Activated T-cell treated with anti-CD3 and anti-CD28 coated beads, Interleukin-2, amount 50 U/mL, for 24 hours (primary cell): ENCODE measurements at places on chromosomes 3 and 15.

- no peak for DNase-seq
These were observed 74.8 kb upstream of the POMGNT2 start for GRCh38 chr3:43180694-43181093.

- no peak for DNase-seq
These were observed 67.4 kb downstream of the SNRPN start for GRCh38 chr15:25022233-25022632.

- no peak for DNase-seq
These were observed 86.1 kb downstream of the LIPC start for GRCh38 chr15:58517682-58518525.

DNA sequence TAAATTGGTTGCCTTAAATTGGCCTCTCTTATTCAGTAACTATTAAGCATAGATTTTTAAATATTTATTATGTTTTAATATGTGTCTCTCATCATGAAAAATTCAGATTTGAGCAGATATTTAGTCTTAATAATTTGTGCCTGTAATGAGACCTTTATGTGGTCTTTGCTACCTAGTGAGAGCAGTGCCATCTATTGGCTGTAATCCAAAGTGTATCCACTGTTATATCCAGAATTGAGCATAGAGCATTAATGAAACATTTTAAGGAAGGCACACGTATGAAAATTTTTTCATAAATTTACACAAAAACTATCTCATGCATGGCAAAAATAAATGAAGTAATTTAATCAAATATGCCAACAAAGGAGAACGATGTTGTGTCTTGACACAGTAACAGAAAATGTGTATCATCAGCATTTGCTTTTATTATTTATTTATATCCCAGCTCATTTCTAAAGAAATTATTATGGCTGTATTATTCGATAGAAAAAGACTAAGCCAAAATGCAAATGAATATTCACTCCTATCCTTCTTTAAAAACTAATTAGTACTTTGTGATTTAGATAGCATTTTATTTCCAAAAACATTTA lies 203.5 kb downstream of the RSRC1 start:
- DNase-seq, result no peak

DNA sequence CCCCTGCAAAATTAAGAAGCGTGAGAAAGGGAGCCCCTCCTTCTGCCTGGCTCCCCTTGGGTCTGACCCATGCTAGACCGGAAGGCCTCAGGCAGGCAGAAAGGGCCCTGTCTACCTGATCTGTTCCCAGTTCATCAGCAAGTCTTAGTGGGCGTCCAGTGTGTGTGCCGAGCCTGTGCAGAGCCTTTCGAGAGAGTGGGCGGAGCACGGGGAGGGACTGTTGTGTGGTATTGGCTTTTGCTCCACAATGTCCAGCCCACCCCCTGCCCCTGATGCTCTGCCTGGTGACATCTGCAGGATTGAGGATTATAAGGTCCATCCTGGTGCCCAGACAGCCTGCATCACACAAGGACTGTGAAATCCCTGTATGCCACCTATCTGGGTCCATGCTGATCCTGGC lies 82.9 kb downstream of the CHDH start:
- no peak for DNase-seq

- DNase-seq, result no peak
These were observed 171.4 kb downstream of the CNTN3 start for GRCh38 chr3:74443102-74443501.

GRCh38 chr3:43176666-43177065 lies 70.8 kb upstream of the POMGNT2 start:
- no peak for DNase-seq

DNA sequence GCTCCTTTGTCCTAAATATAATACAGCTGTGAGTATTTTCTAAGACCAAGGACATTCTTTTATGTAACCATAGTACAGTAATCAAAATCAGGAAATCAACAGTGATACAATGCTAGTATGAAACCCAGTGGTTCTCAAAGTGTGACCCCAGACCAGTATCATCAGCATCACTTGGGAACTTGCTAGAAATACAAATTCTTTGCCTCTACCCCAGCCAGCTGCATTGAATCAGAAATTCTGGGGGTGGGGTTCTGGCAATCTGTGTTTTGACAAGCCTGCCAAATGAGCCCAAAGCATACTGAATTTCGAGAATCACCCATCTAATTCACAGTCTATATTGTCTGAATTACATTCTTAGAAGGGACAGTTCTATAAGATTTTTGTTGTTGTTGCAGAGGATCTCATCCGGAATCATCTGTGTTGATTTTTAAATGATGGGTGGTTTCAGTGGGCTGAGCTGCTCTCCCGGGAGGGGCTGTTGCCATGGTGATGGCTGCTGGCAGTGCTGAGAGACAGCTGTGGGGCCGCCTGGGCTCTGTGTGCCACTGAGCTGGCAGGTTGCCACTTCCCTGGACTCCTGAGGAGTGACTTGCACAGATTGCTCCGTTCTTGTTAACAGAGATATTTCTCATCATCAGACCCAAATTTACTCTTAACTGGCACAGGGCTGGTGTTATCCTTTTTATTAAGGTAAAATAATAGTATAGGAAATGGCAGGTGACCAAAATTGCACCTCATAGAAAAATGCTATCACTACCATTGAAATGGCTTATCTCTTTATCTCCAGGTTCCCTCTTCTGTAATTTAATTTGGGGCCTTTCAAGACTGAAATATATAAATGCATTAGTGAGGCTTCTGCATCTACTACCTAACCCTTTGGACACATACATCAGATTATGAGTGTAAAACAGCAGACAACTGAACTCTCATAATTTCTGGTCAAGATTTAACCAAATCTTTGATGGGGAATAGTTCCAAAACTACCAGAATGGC lies 56.5 kb downstream of the NEK11 start:
- DNase-seq, result no peak

- DNase-seq, result no peak
These were observed 15.0 kb downstream of the SNAP23 start for GRCh38 chr15:42510258-42511006.

- DNase-seq, result no peak
These were observed 28.0 kb downstream of the PSTPIP1 start for GRCh38 chr15:77022646-77023575.

- no peak for DNase-seq
These were observed 56.2 kb upstream of the TOPAZ1 start for GRCh38 chr3:44185396-44185915.

- DNase-seq, result no peak
These were observed 22.4 kb downstream of the FOXB1 start for GRCh38 chr15:60026555-60026954.

- DNase-seq, result no peak
These were observed 16.0 kb upstream of the KLF15 start for GRCh38 chr3:126373146-126373613.

DNA sequence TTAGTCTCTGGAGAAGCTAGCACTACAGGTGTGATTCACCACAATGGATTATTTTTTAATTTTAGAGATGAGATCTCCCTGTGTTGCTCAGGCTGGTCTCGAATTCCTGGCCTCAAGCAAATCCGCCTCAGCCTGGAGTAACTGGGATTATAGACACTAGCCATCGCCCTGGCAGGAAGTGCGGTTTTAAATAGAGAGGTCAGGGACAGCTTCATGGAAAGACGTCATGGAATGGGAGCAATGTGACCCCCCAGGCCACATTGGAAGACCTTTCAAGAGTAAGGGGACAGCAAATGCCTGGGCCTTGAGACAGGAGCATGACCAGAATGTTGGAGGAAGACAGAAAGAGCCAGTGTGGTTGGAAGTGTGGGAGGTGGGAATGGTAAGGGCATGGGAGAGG lies 2.2 kb upstream of the ISG20 start:
- no peak for DNase-seq

GRCh38 chr3:13193320-13194284 lies 120.4 kb upstream of the IQSEC1 start:
- no peak for DNase-seq

DNA sequence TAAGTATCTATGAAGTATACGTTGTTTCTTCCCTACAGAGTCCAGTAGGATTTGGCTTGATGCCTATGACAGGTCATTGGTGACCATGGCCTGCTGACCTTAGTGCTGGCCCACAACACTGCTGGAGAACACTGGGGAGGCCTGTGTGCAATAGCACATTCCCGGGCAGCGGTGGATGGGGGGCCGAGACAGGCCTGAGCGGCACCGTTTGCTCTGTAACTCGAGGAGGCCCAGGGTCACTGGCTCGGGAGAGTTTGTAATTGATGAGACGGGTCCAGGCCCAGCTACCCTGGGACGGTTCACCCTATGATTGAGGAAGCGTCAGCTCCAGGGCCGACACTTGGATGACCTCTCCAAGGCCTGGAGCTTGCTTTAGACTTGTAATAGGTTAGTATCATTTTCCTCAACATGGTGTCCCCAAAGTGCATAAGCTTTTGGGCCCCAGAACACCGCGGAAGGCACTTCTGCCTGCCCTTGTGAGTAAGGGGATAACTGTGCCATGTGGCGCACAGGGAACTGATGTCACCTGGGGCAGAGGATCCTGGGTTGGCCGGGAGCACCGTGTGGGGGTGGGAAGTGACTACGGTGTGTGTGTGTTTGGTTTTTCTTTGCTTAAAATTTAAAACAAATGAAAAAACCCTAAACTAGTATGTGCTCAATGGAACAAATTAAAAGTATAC lies 12.0 kb downstream of the TRPM1 start:
- DNase-seq, result no peak

DNA sequence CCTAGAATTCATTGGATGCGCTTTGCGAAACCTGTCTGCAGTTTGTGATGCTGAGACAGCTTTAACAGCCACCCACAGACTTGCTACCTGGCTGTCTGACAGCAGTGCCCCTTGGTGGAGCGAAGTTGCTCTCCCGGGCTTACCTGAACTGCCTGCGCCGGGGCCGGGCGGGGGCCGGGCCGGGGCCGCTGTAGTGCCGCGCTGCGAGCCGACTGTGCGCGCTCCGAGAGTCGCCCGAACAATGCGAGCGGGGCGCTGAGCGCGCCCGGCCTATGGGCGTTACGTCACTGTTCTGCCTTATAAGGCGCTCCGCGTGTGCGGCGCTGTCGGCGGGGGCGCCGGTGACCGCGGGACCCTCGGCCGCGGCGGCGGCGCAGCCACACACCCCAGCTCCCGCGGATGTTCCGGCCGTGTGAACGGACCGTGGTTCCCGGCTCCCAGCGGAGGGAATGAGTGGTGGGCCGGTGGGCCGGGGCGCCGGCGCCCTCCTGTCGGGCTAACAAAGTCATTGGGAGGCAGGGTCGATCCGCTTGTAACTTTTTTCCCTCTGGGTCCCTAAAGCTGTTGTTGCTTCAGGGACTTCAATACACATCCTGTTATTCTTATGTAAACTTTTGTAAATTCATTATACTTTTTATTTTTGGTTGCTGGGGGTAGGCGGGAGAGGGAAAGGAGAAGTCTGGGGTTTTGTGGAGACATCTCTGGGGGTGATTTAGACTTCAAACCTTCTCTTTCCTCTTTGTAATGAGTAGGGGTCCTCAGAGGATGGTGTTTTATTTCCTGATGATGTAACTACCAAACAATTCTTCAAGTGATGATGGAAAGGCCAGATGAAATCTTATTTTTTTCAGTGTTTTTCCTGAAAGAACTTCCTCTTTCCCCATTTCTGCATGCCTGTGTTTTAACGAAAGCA lies 58.5 kb downstream of the CMSS1 start:
- peak; percentile 76 for DNase-seq

DNA sequence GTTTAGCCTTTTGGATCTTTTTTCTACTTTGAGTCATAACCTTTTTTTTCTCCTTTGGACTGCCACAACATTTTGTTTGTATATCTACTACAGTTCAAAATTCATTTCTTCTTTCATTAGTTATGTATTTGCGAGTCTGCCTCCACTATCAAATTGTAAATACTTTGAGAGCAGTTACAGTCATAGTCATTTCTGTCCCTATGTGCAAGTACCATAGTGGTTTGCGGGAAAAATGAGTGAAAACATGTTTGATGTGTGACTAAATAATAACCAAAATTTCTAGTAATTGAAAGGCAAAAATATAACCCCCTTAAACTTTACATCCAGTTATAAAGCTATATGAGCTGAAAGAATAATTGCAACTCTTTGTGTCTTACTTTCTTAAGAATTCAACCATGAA lies 45.8 kb upstream of the CCDC50 start:
- no peak for DNase-seq

- no peak for DNase-seq
These were observed 71.4 kb downstream of the SCN5A start for GRCh38 chr3:38578081-38578475.

DNA sequence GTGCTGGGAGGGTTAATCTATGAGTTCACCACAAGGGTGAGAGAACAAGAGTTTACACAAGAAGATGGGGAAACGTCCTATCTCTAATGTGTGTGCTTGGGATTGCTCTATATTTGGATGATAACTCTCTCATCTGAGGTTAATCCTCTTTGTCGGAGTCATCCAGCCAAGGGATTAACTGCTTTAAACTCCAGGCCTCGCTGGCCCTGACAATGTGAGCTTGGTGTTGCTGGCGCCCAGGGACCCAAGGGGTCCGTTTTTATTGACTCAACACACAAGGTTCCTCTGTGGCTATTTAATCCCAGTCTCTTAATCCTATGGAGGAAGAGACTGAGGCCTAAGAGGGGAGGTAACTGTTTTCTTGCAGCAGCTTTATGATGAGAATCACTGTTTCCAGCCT lies 14.2 kb downstream of the SV2B start:
- DNase-seq, result no peak

GRCh38 chr15:60358935-60359682 lies 38.7 kb downstream of the ANXA2 start:
- DNase-seq, result no peak

DNA sequence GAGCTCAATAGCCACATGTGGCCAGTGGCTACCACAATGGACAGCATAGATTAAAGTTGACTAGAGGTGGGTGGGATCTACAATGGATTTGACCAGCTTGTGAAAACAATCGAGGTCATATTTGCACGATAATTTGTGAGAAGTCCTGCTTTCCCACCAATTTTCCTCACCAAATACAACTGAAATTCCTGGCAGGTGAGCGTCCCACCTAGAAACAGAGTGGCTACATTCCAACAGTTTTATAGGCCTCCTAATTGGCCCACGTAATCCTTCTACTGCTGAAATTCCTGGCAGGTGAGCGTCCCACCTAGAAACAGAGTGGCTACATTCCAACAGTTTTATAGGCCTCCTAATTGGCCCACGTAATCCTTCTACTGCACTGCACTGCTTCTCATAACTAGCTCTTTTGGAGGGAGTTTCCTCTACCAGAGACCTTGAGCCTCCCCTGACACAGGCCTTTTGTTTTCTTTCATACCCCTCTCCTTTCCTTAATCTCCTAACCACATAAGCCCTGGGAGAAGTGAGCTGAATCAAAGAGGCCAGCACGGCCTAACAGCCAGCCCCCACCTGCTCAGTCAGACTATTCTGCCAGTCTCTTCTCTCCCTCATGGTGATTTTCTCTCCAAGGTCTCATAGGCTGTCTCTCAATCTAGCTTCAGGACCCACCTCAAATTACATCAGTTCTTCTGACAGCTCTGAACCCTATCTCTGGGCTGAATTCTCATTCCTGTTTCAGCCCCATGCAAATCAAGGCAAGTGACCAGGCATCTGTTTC lies 80.2 kb downstream of the BFSP2 start:
- no peak for DNase-seq

DNA sequence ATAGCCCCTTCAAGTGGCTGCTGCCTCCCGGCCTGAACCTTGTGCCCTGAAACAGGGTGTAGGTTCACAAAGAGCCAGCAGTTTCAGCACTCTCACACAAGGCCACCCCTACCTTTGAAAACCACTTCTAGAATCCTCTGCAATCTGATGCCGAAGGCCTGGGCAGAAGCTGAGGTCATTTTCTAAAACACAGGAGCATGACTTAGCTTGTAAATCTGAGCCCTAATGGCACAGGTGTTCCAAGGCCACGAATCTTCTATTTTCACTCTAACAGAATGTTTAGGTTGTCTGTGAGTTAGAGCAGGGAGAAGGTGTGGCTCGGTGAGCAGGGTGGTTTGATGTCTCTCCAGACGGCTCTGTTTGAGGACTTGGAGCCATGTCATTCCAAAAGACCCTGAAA lies 62.3 kb downstream of the SYNM start:
- DNase-seq, result no peak

GRCh38 chr15:63283126-63283525 lies 5.7 kb downstream of the APH1B start:
- DNase-seq, result no peak
